Hindlimb muscle (tissue), 1 donor: ENCODE measurements at places on chromosomes 5 and 9.

DNA sequence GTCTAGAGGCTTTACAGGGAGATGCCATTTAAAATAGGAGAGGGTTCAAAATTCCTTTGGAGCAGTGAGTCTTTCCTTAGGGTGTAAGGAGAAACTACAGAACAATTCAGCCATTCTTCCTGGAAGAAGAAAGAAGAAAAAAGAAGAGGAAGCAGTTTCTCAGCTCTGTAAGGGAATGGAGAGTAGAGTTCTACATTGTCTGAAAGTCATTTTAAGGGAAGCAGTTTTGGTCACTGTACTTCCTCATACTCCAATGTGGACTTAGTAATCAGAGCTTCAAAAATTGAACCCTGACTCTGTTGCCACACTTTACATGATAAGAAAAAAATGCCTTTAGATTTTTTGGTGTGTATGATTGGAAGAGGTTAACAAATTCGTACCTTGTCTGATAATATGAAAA lies 122.4 kb downstream of the LRRC70 start:
- no peak for DNase-seq

DNA sequence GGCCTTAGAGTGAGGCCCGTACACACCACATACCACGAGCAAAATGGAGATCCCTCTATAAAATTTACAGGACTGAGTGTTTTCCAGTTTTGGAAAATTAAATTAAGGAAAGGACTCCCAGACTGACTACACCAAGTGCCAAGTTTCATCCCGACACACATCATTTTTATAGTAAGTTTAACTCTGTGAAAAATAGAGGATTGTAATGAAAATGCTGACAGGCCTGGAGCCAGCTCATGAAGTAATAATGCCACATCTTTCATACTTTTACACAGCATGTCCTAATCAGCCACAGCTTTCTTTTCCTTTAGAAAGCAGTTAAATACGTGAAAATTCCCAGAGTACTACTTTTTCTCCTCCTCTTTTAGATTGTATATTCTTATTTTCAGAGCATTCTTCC lies 169.2 kb downstream of the SAXO1 start:
- DNase-seq, result peak; percentile 34

GRCh38 chr5:181170996-181171395 lies 23.6 kb downstream of the OR2V2 start:
- no peak for DNase-seq

GRCh38 chr5:81313686-81314085 lies 12.3 kb downstream of the ZCCHC9 start:
- no peak for DNase-seq

DNA sequence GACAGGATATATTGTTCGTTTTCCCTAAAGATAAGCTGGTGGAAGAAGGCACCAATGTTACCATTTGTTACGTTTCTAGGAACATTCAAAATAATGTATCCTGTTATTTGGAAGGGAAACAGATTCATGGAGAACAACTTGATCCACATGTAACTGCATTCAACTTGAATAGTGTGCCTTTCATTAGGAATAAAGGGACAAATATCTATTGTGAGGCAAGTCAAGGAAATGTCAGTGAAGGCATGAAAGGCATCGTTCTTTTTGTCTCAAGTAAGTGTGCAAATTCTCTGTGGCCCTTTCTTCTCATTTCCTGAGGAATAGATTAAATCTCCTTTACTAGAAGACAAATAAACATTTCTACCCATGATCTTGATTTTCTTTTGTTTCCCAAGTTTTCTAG lies 38.0 kb downstream of the OSMR start:
- no peak for DNase-seq

DNA sequence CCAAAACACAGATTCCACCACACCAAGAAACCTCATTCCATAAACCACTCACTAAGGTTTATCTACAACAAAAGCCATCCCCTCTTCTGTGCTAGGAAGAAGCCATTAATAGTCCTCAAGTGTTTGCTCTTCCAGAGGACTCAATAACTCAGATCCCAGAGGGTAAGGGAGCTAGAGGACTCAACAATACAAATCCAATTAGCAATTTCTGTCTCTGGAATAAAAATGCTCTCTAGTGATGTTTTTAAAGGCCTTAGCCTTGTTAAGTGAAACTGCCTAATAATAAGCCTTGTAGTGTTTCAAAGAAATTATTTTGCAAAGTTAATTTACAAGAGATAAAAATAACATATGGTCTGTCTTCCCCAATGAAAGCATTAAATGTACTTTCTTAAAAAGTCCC lies 942.4 kb downstream of the CDH12 start:
- no peak for DNase-seq

- no peak for DNase-seq
Measured at GRCh38 chr5:103621548-103621930, 59.0 kb upstream of the NUDT12 start.

- no peak for DNase-seq
Measured at GRCh38 chr5:18299166-18299565, 664.9 kb downstream of the TAF11L14 start.

DNA sequence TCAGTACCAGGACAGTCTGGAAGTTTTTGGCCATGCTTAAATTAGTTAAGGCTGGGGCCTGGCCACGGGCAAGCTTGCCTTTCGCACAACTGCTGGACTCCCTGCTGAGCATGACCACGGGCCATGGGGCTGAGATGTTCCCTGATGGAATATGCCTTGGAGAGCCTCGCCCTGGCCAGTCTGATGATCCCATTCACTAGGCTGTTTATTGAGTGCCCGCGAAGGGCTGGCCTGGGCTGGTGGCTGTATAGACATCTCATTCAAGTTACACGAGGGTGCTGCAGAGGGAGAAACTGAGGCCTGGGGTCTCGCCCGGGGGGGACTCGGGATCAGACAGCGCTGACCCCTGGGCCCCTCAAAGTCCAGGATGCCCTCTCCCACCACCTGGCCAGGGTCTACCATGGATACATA lies 7.8 kb upstream of the RXRA start:
- DNase-seq, result no peak

- DNase-seq, result no peak
Measured at GRCh38 chr9:34185778-34186551, 7.1 kb downstream of the UBAP1 start.

GRCh38 chr9:136190656-136191055 lies 14.3 kb downstream of the LHX3 start:
- no peak for DNase-seq

- no peak for DNase-seq
Measured at GRCh38 chr9:90616806-90617205, 25.8 kb downstream of the DIRAS2 start.

- DNase-seq, result no peak
Measured at GRCh38 chr9:10026443-10026984, 586.3 kb downstream of the PTPRD start.

DNA sequence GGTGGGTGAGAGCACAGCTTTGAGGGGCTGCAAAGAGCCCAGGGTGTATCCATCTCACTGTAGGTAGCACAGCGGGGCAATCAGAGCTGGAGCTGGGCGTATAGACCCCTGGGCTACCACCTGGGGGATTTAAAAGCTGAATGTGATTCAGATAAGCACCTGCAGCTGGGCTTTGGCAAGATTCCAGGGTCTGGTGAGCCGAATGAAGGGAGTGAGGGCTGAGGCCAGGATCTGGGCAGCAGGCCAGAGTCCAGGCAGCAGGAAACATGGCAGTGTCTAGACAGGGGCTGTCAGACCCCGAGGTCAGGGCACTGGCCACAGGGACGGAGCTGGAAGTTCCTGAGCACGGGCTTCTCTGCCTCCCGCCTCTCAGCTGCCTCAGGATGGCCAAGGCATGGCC lies 8.7 kb downstream of the ASS1 start:
- DNase-seq, result no peak

DNA sequence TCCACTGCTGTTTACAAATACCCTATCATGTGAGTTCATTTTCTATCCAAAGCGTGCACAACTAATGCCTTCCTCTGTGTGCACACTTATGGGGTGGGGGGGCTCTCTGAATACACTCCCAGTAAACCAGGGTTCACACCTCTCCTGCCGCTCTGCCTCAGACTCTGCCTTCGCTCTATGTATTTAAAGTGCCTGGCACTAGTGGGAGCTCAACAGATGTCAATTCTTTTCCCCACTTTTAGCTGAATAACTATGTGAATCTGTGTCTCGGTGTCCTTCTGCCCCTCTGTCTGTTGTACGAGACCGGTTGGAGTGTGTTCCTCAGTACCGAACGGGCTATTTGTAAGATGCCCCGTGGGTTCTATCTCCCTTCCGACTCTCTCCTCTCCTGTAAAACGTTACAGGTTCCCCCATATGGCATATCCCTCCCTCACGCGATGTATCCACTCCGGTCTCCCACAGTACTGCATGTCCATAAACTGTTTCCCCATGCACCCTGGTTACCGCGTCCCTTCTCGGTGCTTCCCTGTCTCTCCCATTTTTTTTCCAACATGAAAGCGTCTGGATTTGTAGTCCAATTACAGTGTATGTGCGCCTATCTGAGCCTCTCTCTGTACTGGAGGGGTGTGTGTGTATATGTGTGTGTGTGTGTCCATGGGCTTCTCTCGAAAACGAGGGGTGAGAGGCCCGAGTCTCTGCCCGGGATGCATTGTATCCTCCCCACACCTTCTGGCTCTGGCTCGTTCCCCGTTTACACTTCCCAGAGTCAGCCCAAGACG lies 1.6 kb downstream of the ELL2 start:
- DNase-seq, result peak; percentile 19

DNA sequence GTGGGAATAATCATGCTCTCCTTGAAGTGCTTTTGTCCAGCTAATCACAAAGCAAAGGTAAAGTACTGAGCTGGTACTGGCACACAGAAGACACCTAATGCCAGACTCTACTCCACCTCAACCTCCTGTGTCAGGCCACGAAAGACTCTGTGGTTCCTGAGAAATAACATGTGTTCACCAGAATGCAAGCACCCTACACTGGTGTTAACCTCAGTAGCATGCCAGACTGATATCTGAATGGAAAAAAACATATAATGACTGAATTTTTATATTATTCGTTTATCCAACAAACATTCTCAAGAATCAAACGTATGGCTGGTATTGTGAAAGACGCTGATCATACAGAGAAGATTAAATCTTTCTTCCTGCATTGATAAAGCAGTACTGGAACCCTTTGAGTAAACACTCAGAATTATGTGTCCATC lies 97.1 kb upstream of the IFNE start:
- no peak for DNase-seq

DNA sequence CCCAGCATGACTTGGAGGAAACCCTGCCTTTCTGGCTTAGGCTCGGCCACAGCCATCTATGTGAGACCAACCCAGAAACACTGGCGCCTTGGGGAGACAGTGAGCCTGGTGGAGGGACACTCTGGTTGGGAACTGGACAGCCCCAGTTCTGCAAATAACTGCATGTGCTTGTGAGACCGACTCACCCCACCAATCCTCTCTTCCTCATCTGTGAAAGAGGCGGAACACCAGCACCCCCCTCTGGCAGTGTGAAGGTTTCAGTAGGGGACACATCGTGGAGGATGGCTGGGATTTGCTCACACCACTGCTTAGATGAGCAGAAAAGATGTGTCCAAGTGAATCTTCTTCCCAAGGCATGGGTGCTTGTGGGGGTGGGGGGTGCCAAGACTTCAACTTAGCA lies 43.4 kb upstream of the N4BP3 start:
- DNase-seq, result no peak

DNA sequence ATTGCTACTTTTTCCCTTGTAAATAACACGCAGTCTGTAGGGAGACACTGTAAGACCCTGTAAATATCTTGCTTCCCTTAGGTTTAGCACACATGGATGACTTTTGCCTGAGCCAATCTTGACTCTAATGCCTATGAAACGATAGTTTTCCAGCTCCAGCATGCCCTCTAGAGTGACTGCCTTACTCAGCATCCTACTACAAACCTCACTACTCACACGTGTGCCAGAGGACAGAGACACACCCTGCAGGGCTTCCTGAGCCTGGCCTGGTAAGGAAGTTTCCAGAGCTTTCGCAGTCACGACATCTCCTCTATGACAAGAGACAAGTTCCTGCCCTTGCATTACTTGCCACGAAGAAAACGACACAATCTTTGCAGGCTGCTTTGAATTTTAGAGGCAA lies 138.1 kb downstream of the ATPSCKMT start:
- DNase-seq, result peak; percentile 32

GRCh38 chr5:132714456-132715307 lies 22.7 kb downstream of the KIF3A start:
- no peak for DNase-seq

DNA sequence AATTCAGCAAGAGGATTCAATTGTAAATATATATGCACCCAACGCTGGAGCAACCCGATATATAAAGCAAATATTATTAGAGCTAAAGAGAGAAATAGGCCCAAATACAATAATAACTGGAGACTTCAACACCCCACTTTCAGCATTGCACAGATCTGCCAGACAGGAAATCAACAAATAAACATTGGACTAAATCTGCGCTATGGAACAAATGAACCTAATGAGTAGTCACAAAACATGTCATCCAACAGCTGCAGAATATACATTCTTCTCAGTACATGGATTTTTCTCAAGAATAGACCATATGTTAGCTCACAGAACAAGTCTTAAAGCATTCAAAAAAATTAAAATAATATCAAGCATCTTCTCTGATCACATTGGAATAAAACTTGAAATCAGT lies 86.1 kb upstream of the SLC1A1 start:
- DNase-seq, result no peak

DNA sequence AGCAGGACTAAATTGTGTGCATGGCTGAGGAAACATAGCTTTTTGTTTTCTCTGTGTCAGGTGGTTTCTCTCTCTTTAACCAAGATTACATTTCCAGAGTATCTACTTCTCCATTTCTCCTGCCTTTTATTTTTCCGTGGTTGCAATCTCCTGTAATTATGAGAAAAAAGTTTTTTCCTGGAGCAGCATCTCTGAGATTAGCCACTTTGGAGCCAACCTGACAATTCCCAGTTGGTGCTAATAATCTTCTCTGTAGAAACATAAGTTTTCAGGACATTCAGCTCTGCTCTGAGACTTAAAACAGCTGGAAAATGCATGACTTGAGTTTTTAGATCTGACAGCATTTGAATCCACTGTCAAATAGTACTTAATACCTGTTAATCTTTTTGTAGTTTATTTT lies 67.1 kb upstream of the GAS1 start:
- DNase-seq, result peak; percentile 61

DNA sequence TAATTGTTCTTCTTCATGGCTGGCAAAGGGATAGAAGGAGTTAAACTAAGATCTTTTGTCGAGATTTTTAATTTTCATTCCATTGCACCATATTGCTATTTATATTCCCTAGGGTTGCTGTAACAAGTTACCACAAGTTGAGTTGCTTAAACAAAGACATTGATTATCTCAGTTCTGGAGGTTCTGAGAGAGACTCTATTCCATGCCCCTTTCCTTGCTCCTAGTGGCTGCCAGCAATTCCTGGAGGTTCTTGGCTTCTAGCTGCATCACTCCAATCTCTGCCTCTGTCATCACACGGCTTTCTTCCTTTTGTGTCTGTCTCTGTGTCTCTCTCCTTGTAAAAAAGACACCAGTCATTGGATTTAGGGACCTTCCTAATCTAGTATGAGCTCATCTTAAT lies 136.6 kb upstream of the DAB2 start:
- no peak for DNase-seq

DNA sequence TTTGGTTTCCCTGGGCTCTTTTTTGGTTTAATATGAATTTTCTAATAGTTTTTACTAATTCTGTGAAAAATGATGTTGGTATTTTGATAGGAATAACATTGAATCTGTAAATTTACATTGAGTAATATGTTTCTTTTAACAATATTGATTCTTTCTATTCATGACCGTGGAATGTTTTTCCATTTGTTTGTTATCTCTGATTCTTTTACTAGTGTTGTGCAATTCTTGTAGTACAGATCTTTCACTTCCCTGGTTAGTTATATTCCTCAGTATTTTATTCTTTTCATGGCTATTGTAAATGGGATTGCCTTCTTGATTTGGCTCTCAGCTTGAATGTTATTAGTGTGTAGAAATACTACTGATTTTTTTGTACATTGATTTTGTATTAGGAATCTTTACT lies 137.9 kb downstream of the PRR16 start:
- DNase-seq, result no peak

GRCh38 chr5:35852084-35852734 lies 4.5 kb upstream of the IL7R start:
- DNase-seq, result no peak
